ENCODE measurements at places on chromosomes 11 and 22.

GRCh38 chr11:91178366-91178765, 955.5 kb upstream of the CHORDC1 start:
- no peak for DNase-seq

DNA sequence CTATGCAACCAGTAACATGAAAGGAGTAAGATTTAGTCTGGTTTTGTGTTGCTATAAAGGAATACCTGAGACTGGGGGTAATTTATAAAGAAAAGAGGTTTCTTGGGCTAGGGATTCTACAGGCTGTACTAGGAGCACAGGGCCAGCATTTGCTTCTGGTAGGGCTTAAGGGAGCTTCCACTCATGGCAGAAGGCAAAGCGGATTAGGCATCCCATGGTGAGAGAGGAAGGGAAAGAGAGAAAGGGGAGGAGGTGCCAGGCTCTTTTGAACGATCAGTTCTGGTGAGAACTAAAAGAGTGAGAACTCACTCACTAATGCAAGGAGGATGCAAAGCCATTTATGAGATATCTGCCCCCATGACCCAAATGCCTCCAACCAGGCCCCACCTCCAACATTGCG, 283.2 kb downstream of the OPCML start:
- DNase-seq = no peak

GRCh38 chr11:100581318-100581717, 105.8 kb upstream of the ARHGAP42 start:
- no peak for DNase-seq

- DNase-seq = no peak
Measured at GRCh38 chr22:20618488-20618887, 111.1 kb downstream of the MED15 start.

DNA sequence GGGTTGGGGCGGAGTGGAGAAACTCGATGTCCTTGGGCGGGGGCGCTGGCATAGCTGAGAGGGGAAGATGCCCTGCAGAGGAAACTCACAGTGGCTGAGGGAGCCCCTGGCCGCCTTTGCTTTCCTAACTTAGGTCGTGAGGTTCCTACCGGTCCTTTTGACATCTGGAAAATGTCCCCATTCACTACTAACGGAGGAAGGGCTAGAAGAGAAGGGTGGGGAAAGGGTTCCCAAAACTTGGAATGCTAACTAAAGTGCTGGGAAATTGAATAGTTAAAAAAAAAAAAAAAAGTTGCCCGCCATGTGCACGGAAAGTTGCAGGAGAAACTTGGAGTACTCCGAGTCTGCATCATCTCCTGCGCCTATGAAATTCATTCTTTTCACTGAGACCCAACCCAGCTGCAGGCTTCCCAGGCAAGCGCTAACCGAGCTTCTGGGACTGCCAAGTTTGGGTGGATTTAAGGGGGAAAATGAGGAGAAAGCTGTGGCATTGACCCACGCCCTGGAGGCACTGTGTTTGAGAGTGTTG, 796 bp downstream of the TIMP3 start:
- peak; percentile 44 for DNase-seq

GRCh38 chr22:19579115-19579811, 55.1 kb upstream of the CLDN5 start:
- no peak for DNase-seq

DNA sequence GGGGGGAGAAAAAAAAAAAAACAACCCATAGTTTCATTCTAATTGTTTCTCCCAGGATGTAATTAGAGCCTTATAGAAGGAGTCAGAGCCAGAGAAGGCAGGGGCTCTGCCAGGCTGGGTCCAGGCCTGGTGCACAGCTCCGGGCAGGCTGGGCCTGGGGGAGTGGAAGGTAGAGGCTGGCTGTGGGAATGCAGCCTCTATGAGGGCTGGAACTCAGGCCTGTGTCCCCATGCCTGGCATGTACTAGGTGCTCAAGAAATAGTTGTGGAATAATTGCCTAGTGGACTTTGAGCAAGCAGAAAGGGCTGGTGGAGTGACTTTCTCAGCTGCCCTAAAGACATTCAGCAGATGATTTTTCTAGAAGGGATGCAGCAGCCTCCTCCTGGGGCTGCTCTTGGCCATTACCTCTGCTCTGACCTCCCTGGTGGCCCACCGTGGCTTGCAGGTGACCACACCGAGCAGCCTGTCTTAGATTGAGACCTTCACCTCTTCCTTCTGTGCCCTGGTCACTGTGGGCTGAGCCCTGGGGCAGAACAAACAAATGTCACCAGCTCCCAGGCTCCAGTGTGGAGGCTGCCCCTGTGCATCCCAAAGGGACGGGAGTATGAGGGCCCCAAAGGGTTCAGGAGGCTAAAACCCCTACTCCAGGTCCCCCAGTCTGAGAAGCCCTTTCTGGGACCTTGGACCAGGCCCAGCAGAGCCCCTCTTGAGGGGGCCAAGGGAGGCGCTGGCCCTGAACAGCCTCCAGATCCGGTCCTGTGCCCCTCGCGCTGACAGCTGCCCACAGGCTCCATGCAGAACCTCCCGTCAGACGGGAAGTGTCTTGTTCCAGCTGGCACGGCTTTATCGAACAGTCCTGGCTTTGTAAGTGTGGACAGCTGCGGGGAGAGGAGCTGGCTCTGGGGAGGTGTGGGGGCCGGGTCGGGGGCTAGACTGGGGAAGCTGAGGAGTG, 18.8 kb downstream of the MYEOV start:
- no peak for DNase-seq

DNA sequence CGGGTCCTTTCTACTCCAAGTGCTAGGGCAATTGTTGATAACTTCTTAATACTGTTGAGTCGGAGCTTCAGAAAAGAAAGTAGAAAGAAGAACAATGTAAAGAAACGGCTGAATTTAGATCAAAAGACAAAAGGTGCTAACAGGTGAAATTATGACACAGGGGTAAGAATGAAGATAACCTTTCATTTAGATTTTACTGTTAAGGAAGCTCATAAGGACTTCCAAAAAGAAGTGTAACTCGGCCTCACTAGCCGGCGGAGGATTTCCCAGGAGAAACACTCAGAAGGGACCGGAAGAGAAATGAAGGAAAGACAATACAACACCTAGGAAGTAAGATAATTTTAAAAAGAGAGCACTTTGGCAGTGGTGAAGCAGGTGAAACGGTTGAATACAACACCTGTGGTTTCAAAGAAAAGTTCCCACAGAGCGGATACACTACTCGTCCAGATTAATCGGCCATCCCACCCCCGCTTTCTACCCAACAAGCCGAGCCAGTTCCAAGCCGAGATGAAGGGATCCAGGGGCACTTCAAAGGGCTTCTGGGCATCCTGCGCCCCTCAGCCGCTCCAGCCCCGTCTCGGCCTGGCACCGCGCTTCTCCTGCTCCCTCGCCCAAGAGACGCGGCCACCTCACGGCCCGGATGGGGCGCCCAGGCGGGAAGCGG, 737 bp downstream of the PPP2R1B start:
- no peak for DNase-seq

DNA sequence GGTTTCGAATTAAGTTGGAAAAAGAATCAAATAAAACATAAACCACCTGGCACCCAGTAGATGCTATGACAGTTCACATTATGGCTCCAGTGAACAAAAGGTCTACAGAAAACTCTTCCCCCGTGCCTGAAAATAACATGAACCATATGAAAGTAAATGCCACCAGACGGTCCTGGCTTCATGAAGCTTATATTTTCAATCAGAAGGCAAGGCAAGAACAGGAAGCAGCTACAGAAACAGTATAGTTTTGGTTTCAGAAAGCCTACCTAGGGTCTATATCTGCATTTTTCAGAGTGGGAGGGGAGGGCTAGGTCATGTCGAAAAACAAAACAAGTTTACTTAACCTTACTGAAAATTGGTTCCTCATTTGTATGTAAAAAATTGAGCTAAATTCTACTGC, 9.8 kb downstream of the RAB30 start:
- DNase-seq = no peak

- no peak for DNase-seq
Measured at GRCh38 chr11:28961726-28962125, 853.5 kb downstream of the METTL15 start.

- peak; percentile 6 for DNase-seq
Measured at GRCh38 chr22:33274214-33275072, 216.3 kb upstream of the SYN3 start.

- peak; percentile 73 for DNase-seq
Measured at GRCh38 chr11:133955081-133955891, 1.5 kb downstream of the IGSF9B start.

DNA sequence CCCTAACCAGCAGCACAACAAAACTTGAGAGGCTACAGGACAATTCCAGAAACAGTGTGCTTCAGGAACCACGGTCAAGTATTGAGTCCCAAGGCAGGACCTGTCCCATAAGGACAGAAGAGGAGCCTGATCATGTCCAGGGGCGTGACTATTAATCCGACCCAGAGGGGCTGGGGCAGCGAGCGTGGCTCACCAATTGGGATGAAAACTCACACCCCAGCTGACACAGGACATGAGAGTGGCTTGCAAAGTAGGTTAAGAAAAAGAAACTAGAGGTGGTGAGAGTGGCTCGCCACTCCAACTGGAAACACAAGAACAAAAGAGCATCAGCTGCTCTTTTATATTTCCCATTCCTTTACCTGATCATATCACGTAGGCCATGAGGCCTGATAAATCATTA, 16.0 kb upstream of the FEZ1 start:
- no peak for DNase-seq

DNA sequence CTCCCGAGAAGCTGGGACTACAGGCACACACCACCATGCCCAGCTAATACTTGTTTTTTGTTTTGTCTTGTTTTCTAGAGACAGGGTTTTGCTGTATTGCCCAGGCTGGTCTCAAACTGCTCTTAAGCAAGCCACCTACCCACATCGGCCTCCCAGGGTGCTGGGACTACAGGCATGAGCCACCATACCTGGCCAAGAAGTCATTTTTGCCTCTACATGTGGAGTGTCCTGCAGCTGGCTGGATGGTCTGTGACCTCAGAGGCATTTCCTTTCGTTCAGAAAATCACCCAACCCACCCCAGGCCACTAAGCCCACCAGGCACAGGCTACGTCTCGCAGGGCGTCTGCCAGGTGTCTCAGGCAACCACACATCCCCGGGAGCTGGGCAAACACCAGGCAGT, 12.8 kb downstream of the SHANK2 start:
- no peak for DNase-seq

DNA sequence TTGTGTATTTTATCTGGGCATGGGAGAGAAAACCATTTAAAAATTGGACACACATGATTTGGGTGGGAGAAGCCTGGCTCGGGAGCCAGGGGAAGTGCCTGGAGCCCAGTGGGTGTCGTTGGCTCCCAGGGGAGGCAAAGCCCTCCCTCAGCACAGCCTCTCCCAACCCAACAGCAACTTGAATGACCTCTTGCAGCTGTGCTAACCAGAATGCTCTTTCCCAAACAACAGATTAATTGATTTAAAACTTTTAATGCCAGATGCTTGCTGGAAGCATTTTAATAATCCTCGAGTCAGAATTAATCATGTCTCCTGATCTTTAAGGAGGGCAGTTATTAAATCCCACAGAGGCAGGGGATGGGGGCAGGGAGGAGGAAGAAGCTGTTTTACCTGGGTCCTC, 401.6 kb downstream of the BUD13 start:
- DNase-seq = no peak

- DNase-seq = no peak
Measured at GRCh38 chr11:41382927-41383326, 76.5 kb downstream of the LRRC4C start.

DNA sequence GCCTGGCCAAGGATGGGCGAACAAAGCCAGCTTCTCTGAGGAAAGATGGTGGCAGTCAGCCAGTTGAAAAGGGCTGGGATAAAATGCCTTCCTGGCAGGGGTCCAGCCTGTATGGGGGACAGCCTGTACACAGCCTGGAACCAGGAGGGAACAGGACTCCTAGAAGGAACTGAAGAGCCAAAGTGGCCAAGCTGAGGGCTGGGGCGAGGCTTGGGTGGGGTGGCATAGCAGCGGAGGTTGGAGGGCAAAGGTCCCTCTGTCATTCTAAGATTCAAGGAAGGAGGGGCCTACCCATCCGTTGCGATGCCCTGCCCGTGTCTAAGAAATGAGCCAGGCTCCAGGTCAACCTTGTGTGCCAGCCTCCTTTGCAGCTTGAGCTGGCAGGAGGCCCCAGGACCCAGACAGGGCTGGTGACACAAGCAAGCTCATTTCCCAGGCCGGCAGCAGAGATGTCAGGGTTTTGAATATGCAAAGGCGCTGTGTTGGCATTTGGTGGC, 22.6 kb downstream of the FADD start:
- no peak for DNase-seq

- no peak for DNase-seq
Measured at GRCh38 chr22:42673898-42674401, 24.8 kb upstream of the CYB5R3 start.

DNA sequence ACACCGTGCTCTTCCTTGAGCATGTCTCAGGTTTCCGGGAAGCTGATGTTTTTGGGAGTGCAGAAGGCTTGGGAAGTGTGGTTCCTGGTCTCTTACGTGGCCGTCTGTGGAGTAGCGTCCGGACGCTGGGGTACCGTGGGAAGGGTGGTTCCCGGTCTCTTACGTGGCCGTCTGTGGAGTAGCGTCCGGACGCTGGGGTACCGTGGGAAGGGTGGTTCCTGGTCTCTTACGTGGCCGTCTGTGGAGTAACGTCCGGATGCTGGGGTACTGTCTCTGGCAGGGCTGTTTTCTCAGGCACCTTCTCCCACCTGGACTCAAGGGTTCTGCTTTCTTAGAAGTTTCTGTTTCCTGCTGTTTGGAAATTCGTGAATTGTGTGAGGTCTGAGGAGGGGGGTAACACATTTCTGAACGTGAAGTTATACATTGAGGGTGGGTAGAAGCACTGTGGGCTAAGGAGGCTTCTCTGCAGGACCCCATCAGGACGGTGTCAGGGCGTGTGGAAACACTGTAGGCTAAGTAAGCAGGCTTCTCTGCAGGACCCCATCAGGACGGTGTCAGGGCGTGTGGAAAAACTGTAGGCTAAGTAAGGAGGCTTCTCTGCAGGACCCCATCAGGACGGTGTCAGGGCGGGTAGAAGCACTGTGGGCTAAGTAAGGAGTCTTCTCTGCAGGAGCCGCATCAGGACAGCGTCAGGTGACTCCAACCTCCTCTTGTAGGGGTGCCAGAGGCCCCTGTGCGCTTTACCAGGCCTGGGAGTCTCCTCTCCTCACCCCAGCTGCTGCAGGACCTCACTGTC, 5.3 kb upstream of the IFITM3 start:
- no peak for DNase-seq

DNA sequence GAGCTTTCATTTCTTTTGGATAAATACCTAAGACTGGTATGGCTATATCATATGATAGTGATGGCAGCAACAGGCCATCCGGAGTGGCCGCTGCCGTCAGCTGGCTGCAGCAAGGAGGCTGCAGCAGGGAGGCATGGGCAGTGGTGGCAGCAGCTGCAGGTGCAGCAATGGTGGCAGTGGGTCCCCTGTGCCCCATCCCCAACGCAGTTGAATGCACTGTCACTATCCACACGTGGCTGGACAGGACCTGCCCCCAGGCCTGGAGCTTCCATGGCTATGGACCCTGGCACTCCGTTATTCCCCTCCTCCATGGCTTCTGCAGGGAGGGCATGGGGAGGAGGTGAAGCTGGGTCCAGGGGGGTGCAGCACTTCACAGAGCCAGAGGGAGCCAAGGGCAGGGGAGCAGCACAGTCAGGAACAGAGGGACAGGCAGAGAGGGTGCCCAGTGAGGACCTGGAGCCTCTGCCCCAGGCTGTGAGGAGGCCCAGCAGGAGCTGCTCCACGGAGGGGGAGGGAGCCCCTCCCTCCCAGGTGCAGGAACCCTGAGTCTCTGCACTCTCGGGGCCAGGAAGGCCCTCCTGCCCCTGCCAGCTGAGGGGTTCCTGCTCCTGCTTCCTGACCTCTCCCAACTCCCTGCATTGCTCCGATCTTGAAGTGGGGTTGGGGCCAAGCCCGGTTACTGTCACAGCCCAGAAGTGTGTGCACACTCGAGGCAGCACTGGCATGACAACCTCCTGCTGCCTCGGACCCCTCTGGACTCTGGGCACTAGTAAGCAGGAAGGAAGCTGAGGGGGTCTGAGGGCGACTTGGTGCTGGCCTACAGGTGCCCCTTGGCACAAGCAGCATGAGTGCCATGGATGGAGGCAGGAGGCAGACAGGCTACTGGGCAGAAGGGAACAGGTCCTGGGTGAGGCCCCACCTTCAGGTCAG, 466.3 kb downstream of the GUCY1A2 start:
- DNase-seq = no peak
